ENCODE measurements at places on chromosomes 12 and 14. TPM values are rescaled to one million over a fixed set of nuclear protein-coding genes. Genes with fewer than 3 reads are reported as not detected.

Gene INHBC
- not detected for total RNA-seq

Gene ZDHHC22
- total RNA-seq, result not detected

DNA sequence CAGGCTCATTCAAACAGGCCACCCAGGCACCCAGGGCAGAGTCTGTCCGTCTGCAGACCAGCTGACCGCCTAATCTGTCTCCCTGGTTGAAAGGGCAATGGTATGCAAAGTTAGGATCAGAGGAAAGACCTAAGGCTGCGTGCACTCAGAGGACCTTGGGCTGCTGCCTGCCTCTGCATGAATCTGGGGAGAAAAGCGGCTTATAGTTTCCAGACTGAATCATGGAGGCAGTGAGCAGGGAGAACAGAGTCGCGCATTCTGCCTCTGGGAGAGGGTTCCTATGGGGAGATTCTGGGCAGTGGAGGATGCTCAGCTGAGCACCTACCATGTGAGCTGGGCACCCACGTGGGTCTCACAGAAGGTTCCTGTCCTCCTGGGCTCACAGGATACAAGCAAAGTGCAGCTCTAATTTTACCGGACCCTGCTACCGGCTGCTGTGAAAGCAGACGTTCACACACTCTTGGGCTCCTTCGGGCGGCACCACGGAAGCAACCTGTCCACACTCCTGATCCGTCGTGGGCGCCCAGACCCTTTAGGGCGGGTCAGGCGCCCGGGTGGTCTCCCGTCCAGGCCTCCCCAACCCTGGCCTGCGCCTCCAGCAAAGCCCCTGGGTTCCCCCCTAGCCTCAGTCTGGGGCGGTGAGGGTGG is 772 bp downstream of the SCARB1 start:
- H3K4me1 ChIP-seq, result peaks cover 8% of the 10 kb centered on the region
- peak overlapping the region; percentile 41 for H3K4me3 ChIP-seq
- no peak for DNase-seq
- H3K36me3 ChIP-seq, result no peaks in the 10 kb centered on the region
- peak overlapping the region; percentile 70 for H3K27ac ChIP-seq

GRCh38 chr12:108611884-108612415 is 14.1 kb upstream of the TMEM119 start:
- H3K4me1 ChIP-seq, result peaks cover 4% of the 10 kb centered on the region
- H3K36me3 ChIP-seq, result no peaks in the 10 kb centered on the region
- H3K27me3 ChIP-seq, result no peaks in the 10 kb centered on the region
- no peak for DNase-seq
- no peak overlapping the region for H3K27ac ChIP-seq
- H3K4me3 ChIP-seq, result no peak overlapping the region

DNA sequence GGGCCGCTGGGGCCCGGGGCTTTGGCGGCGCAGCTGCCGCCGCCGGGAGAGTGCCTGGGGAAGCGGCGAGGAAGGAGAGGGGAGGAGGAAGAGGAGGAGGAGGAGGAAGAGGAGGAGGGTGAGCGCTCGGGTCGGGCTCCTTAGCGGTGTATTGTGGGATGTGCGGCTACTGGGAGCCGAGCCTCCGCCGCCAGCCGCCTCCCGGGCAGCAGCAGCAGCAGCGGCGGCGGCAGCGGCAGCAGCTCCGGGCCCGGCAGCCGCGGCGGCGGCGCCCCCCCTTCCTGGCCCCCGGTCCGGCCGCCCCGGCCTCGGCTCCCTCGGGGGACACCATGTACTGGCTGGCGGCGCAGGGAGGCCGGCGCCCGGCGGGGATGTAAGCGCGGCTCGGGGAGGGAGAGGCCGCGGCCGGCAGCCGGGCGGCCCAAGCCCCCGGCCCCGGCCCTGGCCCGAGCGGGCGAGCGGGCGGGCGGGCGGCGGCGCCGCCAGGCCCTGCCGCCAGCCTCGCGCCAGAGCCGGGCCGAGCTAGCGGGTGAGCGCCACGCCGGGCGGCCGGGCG is at the start of gene SETD1B:
Gene SETD1B (plus strand): TSS at position 149 of the 556 bp plus-strand sequence. CDS start 729 bp downstream, outside the sequence.
- peak; percentile 55 for DNase-seq
- H3K36me3 ChIP-seq, result no peaks in the 10 kb centered on the region
- peak within 1 kb of the TSS; percentile 100 for H3K27ac ChIP-seq
- no peaks in the 10 kb centered on the region for H3K27me3 ChIP-seq
- H3K4me1 ChIP-seq, result peaks cover 1% of the 10 kb centered on the region
- H3K4me3 ChIP-seq, result peak within 1 kb of the TSS; percentile 79

Data from uterus (tissue), 4 donors.